Fibroblast of skin of scalp (primary cell): ENCODE measurements at places on chromosomes 5 and 9.

- no peak for DNase-seq
These were observed 151.4 kb upstream of the RETREG1 start for GRCh38 chr5:16768184-16768583.

DNA sequence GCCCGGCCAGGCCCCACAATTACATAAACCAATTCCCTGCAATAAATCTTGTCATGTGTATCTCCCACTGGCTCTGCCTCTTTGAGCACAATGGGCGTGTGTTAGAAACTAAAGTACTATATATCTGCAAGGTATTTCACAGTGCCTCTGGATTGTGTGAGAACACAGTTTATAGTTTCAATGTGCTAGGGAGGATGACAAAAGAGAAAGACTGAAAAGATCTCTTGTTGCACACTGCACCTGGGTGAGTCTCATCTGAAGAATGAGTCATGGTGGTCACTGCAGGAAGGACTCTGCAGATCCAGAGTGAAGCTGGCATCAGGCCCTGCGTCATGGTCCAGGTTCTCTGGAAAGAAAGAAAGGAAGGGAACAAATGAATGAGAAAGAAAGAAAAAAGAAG lies 20.7 kb upstream of the CTSV start:
- DNase-seq = no peak

- DNase-seq = peak; percentile 82
These were observed 60.2 kb downstream of the ARHGAP26 start for GRCh38 chr5:142830241-142831008.

- no peak for DNase-seq
These were observed 2233.8 kb upstream of the C9orf72 start for GRCh38 chr9:29806937-29807618.

GRCh38 chr9:14136646-14137370 lies 177.1 kb downstream of the NFIB start:
- DNase-seq = no peak

DNA sequence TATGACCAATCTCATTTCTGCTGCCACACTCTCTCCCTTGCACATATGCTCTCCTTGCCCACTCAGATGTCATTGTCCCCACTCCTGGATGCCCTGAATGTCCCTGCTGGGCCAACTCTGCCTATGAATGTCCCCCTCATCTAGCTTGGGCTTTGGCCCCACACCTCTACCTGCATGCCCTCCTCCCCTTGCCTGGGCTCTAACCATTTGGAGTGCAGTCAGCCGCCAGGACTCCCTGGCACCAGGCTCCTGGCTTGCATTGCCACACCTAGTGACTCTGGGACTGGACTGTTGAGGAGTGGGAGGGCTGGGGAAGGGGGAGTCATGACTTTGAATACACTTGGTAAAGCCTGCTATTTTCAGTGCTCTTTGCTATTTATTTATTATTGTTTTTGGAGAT lies 41.6 kb upstream of the POMT1 start:
- DNase-seq = no peak

DNA sequence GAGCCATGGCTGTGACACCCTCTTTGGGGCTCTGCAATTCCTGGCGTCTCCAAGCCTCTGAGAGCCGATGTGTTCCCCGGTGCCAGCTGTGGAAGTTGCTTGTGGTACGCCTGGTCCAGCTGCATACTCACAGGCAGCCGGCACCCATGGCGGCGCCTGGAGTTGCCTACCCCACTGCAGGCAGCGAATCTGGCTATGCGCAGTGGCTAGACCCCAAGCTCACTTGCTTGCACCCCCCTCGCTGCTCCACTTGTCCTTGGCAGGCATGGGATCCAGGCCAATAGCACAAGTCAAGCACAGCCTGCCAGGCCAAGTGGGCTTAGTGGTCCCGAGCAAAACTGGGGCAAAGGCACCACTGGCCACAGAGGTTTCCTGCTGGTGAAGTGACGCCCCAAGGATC lies 24.7 kb upstream of the GABRA6 start:
- DNase-seq = no peak

DNA sequence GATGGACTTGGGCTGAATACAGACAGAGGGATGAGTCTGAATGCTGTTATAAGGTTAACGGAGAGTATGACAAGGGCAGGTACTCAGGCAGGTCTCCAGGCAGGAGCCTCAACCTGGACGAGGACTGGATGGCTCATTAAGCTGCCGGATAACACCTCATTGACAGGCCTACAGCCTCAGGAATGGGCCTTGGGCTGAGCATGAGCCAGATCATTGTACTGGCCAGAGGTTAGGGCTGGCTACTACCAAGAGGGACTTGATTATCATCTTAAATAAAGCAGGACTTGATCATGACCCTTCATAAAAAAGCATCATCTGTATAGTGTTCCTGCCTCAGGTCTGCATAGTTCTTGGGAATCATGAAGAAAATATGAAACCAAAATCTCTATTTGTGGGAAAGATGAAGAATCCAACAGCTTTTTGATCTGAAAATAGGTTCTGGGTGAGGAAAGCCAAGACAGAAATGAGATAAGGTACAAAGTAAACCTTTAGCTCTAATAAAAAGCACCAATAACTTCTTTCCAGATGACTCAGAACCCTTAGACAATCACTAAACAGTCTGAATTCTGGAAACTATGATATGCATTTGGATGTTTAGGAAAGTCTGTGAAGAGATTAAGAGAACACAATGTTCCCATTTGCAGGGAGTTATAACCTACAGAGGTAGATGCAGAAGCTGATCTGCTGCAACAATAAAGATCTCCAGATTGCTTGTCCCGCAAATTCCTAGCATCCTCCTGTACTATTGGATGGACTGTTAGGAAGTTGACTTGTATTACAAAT lies 343.1 kb downstream of the CTNND2 start:
- no peak for DNase-seq

- no peak for DNase-seq
These were observed 36.8 kb upstream of the COL5A1 start for GRCh38 chr9:134604834-134605233.

- peak; percentile 34 for DNase-seq
These were observed 310.9 kb downstream of the ACTL7B start for GRCh38 chr9:108544866-108545265.

DNA sequence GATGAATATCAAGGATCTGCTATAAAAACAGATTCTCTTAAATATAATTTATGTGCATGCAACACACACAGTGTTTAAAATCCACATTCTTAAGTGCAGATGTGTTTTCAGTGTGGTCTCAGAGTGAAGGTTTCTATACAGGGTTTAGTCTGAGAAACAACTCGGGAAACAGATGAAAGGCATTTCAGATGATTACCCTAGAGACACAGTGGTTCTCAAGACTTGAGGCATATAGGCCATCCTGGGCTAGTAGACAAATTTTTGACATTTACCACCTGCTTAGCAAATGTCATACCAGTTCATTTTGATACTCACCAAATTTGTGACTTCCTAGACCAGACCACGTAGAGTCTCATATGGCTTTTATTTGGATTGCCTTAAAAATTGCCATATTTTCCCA lies 216.5 kb downstream of the ARL15 start:
- DNase-seq = no peak

GRCh38 chr5:90855296-90856010 lies 296.9 kb downstream of the ADGRV1 start:
- DNase-seq = no peak

GRCh38 chr5:79575996-79576395 lies 36.2 kb upstream of the TENT2 start:
- DNase-seq = no peak
